Thoracic aorta (tissue), 2 donors: ENCODE measurements at places on chromosomes 13 and 19.

DNA sequence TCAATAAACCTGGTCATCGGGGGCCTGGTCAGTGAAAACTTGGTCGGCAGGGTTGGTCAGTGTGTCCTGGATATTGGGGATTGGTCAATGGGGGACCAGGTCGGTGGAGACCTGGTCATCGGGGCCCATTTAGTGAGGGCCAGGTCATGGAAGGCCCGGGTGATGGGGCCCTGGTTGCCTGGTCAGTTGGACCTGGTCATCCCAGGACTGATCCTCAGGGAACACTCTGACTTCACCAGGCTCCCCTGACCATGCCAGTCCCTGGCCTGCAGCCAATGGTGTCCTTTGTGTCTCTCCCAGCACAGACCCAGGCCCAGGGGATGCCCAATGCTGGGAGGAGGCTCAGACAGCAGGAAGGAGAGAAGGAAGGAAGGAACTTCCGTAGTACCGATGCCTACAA is 42.1 kb upstream of the TPM4 start:
- no peak for DNase-seq

DNA sequence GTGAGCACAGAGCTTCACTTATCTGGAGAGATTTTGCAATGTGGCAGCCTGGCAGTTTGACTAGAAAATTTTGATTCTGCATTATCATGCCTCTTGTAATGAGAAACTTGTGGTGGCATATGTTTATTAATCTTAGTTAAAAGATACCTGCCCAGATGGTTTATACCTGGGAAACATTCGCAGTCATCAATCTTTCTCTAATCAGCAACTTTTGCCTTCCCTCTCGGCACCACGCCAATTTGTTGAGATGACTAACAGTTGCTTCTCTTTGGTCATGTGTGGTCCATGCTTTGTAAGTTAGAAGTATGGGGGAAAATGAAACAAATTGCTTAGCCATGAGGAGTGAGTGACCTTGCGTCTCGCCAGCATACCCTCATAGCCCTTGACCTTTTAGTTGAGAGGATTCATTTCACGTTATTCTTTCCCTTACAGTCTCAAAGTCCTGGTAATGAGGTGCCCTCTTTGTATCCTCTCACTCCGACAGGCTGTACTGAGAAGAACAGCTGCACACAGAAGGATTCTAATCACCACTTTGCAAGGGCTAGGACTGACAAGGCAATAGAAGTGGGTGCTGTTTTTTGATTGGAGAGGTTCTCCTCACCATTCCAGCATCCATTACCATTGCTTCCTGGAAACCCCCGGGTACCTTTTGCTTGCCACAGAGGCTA is 201.4 kb downstream of the OXGR1 start:
- no peak for DNase-seq

DNA sequence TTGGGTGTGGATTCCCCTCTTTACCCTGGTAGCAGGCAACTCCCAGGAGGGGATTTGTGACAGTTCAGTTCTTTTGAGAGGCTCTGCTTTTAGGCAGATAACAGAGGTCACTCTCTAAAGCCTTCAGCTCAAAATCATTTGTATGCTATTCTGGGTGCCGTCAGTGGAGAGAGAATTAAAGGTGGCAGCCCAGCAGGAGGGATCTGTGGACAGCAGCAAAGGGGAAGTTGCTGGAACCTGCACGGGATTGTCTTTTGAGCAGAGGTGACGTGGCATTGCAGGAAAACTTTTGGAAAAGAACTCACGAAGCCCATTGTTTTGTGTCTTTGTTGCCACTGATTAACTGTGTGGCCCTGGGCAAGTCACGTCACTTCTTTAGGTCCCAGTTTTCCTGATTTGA is 62.4 kb upstream of the C1QTNF9 start:
- DNase-seq: no peak

- no peak for DNase-seq
Measured at GRCh38 chr13:46168341-46168740, 13.6 kb downstream of the LCP1 start.

GRCh38 chr19:34226036-34226435 is 28.3 kb upstream of the GARRE1 start:
- no peak for DNase-seq

DNA sequence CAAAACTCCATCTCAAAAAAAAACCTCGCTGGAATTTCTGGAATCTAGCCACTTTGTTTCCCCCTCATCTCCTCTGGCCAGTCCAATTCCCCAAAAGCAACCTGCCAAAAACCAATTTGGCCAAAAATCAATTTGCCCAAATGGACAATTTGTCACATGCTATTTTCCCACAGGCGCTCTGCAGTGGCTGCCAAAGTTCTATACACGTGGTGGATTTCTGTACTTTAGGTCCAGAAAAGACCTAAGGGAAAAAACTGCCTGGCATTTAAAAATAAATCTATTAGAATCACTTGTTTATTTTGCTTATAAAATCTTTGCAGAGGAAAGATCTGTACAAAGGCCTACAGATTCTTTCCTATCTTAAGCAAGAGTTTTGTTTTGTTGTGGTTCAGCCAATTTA is 79.4 kb downstream of the MAP4K1 start:
- no peak for DNase-seq

DNA sequence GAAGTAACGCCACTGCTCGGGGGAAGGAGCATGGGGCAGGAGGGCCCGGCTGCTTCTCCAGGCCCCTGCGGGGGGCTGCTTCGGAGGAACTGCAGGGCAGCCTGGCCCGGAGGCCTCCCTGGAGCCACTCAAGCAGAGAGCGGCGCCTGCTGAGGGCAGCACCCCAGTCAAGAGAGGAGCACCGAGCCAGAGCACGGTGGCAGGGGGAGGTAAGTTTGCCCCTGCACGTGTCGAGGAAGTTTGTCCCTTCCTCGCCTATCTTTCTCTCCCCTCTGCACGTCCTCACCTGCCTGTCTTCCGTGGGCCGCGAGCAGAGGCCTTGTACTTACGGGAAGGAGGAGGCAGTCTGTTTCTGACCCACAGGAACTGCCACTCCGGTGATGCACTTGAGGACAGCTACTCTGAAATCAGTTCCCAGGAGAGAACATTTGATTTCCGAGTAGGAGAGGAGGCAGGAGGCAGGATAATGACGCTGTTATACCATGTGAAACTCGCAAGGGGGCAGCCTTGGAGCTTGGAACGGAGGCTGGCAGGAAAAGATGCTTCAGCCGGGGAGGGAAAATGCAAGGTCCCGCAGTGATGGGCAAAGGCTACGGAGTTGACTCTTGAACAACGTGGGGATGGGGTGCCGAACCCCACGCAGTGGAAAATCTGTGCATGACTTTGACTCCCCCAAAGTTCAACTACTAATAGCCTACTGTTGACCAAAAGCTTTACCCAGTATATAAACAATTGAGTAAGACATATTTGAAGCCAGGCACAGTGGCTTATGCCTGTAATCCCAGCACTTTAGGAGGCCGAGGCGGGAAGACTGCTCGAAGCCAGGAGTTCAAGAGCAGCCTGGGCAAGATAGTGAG is 5.0 kb downstream of the FFAR1 start:
- no peak for DNase-seq

DNA sequence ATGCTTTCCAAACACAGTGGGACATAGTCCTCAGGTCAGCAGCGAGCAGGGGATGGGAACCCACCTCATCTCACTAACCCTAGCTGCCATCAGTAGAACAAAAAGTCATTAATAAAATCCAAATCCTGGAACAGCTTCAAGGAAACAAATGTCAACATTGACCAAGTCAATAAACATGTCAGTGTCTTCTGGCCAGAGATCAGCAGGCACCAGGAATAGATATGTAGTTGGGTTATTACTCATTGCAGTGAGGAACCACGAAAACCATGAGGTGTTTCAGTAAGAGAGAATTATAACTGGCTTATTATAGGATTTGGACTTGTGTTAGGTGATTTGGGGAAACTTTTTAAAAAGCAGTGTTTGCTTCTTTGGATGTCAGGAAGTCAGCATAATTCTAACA is 17.1 kb upstream of the CD33 start:
- DNase-seq: no peak

DNA sequence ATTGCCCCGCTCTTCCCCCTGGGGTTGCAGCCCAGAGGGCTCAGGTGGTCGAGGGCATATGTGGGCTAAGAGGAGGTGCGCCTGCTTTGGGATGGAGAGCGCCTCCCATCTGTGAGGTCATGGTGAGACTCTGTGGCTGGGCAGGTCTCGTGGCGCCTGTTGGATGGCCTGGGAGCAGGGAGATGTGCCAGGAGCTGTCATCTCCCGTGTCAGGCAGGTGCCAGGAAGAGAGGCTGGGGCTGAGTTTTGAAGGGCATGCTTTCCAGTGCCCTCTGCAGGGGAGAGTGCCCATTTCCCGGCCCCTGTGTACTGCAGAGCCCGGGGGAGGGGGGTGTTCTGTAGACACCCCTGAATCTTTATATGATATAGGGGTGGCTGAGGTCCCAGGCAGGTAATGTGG is 2.8 kb downstream of the WTIP start:
- DNase-seq: no peak

DNA sequence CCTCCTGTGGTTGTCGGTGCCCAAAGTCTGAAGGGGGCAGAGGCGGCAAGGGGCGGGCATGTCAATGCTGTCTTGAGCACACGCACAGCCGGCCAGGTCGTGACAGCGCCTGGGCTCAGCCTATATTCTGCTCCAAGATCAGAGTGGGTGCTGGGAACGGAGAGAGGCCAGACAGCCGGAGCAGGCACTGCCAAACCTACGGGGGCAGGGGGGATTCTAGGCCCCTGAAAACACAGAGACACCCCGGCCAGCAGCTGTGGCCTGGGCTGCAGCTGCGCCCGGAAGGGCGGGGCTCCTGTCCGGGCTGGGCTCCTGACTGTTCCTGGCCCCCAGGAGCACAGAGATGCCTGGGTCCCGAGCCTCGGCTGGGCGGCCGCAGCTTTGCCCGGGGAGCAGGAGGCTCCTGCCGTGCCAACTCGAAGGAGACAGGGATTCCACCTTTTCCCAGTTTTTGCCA is 2662.9 kb upstream of the PCDH20 start:
- no peak for DNase-seq

DNA sequence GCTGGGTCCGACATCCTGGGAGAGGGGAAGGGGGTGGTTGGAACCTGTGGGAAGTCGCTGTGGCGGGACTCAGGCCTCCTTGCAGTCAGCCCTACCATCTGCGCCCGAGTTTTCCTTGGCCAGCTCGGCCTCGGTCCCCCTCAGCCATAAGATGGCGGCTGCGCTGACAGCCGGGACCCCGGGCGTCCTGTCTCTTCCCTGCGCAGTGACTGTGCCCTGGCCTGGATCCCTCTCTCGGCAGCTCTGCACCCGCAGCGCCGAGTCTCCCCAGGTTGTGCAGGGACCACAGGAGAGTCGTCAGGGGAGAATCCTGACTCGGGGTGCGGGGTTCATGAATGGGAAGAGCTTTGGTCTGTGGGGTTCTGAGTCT is 345 bp downstream of the ZNF257 start:
- DNase-seq: no peak

GRCh38 chr13:74560325-74560724 is 426.1 kb upstream of the KLF12 start:
- DNase-seq: no peak

- no peak for DNase-seq
Measured at GRCh38 chr13:99998261-99998660, 16.7 kb downstream of the ZIC2 start.

DNA sequence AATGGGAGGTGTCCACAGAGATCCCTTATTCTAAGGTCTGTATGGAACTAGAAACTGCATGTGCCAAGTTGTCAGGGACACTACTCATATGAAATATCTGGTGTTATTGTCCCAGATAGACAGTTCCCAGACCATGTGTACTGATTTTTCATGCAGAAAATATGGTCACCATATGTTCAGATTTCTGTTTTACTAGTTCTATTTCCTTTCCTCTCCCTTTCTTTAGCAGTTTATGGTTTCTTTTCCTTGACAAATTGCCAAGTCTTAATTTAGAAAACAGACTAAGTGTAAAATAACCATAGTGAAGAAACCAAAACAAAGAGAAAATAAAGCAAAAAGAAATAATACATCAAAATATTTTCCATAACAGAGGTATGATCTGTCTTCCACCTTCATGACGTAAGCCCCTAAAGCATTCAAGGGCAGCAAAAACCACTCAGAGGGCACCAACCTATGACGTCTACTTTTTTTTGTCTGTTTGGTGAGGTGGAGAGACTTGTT is 248.5 kb downstream of the KCTD12 start:
- no peak for DNase-seq

DNA sequence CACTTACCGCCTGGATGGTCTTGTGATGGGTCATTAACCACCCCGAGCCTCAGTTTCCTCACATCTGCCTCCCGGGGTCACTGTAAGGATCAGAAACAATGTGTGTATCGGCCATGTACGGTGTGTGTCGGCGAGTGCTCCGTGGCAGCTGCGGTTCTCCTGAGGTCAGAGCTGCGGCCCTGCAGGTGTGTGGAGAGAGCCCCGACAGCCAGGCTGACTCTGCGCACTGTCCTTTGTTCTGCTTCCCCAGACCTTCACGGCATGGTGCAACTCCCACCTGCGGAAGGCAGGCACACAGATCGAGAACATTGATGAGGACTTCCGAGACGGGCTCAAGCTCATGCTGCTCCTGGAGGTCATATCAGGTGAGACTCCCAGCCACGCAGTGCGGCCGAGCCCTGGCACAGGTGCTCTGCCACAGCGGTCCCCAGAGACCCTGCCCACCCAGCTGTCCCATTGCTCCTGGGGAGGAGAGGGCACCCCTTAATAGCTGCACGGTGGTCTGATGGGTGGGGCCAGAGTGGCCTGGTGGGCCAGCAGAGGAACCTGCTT is 43.8 kb downstream of the CAPN12 start:
- DNase-seq: no peak

GRCh38 chr19:2603334-2603733 is 99.2 kb downstream of the GNG7 start:
- no peak for DNase-seq

GRCh38 chr13:48585456-48585840 is 52.6 kb upstream of the RCBTB2 start:
- no peak for DNase-seq

DNA sequence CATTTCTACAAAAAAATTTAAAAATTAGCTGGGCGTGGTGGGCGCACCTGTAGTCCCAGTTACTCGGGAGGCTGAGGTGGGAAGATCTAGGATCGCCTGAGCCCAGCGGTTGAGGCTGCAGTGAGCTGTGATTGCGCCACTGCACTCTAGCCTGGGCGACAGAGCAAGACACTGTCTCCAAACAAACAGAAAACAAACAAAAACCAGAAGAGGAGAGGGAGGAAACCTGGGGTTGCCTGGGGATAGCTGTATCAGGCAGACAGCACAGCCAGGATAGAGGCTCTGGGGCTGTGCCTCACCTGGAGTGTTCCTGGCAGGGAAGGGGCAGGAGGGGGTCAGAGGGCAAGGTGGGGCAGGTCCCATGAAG is 2.6 kb upstream of the POLR2E start:
- no peak for DNase-seq

DNA sequence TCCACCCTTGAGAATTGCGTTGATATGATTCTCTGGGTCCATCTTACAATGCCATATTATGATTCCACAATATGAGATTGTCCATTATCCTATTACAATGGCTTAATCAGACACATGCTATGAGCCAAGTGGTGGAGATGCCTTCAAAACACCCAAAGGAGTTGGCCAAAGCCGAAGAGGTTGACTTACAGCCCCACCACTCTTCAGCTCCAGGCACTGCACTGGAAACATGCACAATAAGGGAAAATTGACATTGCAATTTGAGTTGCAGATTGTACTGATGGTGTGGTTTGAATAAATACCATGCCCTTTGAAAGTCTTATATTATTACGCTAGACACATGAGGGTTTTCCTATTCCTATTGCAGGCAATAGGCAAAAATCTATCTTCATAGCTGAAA is 75.4 kb upstream of the TNFSF11 start:
- DNase-seq: no peak

GRCh38 chr19:42028304-42029216 is 34.5 kb upstream of the ATP1A3 start:
- DNase-seq: no peak
